ENCODE measurements at places on chromosomes 7 and 10.

- DNase-seq = no peak
Measured at GRCh38 chr7:141544831-141545230, 6.4 kb upstream of the AGK start.

DNA sequence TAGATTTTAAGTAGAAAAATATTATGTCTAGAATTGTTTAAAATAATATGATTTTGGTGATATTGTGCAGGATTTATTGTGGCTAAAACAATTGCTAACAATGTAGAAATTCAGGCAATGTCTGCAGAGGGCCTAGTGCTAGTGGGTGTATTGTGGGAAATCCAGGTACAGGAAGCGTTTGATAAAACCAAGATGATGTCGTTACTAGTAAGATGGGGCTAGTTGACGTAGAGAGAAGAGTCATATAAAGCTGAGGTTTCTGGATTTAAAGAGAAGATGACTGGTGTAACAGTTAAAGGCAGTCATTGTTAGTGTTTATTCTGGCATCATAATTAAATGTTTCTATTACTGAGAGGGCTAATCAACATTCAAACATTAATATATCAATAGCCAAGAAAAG, 43.5 kb downstream of the ADK start:
- no peak for DNase-seq

- no peak for DNase-seq
Measured at GRCh38 chr7:114484226-114484625, 69.6 kb downstream of the FOXP2 start.

DNA sequence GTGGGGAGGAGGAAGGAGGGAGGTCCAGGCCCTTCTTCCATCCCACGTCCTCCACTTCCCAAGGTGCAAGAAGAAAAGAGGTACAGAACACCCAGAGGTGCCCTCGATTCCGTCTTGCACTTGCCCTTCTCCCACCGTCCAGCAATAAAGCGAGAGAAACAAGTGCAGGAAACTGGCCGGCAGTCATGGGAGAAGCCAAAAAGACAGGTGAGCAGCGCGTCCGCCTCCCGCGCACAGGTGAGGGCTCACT, 1.3 kb downstream of the C10orf95 start:
- DNase-seq = no peak

DNA sequence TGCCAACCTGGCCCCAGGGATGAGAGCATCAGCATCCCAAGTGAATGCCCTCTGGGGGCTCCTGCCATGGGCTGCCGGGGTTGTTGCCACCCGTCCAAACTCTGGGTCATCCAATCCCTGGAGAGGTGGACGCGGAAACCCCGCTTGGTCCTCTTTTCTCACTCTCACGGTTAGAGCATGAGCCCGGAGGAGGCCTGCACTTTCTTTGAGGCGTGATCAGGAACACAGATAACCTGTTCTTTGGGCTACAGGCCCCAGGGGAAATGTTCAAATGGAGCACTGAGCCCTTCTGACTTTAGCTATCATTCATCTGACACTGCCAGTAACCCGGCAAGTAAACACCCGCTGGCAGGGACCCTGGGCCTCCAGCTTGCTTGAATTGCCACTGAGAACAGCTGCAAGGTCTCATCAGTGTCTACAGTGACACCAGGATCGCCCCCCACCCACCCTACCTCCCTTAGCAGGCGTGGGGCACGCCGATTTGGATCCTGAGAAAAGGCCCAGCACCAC, 29.4 kb upstream of the SLF2 start:
- DNase-seq = no peak

DNA sequence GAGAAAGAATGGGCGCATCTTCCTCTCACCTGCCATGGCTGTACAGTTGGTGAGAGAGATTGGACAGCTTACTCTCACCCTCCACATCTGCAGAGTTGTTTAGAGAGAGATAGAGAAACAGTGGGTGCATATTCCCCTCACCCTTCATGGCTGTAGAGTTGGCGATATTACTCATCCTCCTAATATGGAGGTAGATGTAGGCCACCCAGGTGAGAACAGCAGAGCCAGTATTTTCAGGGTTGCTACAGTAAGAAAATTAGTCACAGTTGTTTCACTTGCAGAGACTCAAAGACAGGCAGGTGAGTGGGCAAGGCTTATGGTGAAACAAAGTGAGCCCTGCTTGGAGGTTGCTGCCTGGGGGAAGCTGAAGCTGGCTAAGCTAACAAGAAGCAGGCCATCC, 65.0 kb upstream of the PFKP start:
- DNase-seq = no peak

- DNase-seq = no peak
Measured at GRCh38 chr10:23522345-23522744, 83.5 kb downstream of the OTUD1 start.

DNA sequence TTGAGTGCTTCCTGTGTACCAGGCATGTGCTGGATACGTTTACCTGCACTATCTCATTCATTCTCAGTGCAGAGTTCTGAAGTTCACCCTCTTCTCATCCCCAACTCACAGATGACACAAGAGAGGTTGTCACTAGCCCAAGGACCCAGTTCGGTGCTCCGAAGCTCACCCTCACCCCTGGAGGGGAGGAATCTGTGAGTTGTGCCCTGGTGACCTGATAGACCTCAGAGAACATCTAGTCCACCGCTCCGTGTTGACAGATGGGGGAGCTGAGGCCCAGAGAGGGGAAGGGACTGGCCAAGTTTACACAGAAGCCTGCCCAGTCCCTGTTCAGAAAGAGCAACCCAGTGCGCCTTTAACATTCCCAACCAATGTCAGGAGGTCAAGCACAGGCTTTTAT, 44.8 kb upstream of the EMX2 start:
- no peak for DNase-seq

DNA sequence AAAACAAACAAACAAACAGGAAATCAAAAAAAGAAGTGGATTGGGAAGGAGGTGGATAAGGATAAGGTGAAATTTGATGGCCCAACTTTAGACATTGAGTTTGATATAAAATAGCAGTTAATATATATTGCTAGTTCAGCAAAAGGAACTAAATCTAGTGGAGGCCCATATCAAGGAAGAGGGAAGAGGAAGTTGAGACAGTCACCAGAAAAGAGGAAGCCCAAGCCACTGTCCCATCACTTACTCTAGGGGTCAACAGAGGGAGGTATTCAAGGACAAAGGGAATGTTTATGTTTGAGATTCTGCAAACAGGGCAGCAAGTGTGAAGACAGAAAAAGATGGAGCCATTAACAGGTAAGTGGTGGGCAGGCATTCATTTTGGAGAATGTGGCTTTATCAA, 3.7 kb downstream of the LAMTOR4 start:
- no peak for DNase-seq

DNA sequence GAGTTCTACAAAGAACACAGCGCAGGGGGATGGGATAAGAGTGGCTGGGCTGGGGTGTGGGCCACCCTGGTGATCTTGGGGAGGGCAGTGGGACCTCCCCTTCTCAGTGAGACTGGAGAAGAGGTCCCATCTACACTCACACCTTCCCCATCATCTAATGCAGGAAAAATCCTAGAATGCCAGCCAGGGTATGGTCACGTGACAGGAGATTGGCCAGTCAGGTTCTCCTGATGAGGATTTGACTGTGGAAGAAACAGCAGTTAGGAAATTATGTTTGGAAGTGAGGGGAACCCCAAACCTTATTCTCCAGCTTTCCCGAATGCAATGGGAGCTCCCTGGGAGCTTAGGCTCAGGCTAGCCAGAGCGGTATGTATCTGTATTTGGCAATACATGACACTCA, 158.8 kb upstream of the GRB10 start:
- no peak for DNase-seq

- no peak for DNase-seq
Measured at GRCh38 chr10:96955794-96956193, 123.7 kb downstream of the LCOR start.

DNA sequence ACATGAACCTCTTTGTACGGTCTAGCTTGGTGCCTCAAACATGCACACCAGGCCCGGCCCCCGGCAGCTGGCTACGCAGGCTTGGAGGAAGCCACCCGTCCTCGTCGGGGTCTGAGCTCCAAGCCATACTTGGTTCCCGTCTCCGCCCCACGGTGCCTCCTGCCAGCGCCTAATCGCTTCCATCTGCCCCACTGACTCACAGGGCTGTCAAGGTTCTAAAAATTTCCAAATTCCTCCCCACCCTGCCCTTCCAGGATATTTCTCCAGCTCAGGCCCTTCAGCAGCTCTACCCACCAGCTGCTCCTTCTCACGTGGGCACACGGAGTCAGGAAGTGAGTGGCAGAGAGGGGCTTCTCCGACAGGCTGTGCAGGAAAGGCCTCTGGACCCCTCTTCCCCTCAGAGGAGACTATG, 38.8 kb downstream of the TMEM270 start:
- no peak for DNase-seq

DNA sequence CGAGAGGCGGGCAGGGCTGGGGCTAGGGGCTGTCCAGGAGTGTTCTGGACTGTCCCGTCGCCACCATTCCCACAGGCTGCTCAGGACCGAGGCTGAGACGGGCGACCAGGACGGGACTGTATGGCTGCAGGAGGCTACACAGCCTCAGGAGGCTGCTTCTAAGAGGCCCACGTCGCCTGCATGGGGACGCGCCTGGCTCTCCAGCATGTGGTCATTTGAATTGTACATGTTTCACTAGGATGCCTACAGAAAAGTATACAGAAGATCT, 216.3 kb downstream of the TCERG1L start:
- no peak for DNase-seq

- DNase-seq = no peak
Measured at GRCh38 chr10:29980084-29980483, 79.3 kb downstream of the JCAD start.

GRCh38 chr10:11017570-11018431, at the start of gene CELF2:
TSS of gene CELF2 (plus strand) at chr10:11017872. CDS start at chr10:11018090, 218 bp downstream.
- DNase-seq = no peak

DNA sequence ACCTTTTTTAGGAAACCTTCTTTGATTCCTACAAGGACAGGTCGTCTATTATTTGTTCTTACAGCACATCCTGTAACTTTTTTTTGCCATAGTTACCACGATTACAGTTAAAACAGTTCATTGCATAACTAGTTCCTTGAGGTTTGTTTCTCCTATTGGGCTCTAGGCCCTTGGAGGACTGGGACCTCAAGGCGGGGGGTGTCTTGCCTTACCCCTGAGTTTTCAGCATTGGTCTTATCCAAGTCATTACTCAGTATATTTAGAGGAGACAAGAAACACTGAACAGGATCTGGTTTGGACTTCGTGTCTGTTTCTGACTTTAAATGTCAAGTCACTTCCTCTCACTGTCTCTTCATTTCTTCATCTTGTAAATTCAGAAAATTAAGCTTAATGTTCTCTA, 369.8 kb downstream of the SDK1 start:
- DNase-seq = no peak

- no peak for DNase-seq
Measured at GRCh38 chr7:137731436-137731835, 115.3 kb downstream of the DGKI start.

GRCh38 chr10:12958546-12959110, 42.9 kb downstream of the CCDC3 start:
- DNase-seq = no peak

- DNase-seq = no peak
Measured at GRCh38 chr7:3464900-3465622, 164.0 kb downstream of the SDK1 start.

DNA sequence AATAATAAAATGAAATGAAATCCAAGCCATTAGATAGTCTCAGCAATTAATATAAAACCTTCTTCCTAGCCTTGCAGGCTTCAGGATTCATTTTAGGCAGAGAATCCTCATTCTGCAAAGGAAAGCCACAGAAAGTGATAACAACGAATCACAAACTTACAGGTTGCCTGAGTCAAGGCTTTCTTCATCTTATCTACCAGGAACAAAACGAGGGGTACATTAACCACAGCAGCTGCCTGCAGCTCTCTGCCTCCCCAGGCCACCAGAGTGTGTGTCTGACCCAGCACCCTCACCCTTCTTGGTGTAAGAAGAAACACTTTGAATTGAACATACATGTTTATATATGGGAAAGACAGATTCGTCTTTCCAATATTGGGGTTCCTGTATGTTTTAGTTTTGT, 12.5 kb upstream of the TNS3 start:
- no peak for DNase-seq

GRCh38 chr7:134660961-134661376, 14.3 kb downstream of the BPGM start:
- no peak for DNase-seq

DNA sequence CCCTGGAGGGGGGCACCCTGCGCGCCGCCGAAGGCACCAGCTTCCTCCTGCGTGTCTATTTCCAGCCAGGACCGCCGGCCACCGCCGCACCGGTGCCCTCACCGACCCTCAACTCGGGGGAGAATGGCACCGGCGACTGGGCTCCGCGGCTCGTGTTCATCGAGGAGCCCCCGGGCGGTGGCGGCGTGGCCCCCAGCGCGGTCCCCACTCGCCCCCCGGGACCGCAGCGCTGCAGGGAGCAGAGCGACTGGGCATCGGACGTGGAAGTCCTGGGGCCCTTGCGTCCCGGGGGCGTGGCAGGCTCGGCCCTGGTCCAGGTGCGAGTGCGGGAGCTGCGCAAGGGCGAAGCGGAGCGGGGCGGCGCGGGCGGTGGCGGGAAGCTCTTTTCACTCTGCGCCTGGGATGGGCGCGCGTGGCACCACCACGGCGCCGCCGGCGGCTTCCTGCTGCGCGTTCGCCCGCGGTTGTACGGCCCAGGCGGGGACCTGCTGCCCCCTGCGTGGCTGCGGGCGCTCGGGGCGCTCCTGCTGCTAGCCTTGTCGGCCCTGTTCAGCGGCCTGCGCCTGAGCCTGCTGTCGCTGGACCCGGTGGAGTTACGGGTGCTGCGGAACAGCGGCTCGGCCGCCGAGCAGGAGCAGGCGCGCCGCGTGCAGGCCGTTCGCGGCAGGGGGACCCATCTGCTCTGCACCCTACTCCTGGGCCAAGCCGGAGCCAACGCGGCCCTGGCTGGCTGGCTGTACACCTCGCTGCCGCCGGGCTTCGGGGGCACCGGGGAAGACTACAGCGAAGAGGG, 594 bp downstream of the CNNM1 start:
- no peak for DNase-seq

- no peak for DNase-seq
Measured at GRCh38 chr7:27697861-27698430, 35.3 kb upstream of the HIBADH start.

DNA sequence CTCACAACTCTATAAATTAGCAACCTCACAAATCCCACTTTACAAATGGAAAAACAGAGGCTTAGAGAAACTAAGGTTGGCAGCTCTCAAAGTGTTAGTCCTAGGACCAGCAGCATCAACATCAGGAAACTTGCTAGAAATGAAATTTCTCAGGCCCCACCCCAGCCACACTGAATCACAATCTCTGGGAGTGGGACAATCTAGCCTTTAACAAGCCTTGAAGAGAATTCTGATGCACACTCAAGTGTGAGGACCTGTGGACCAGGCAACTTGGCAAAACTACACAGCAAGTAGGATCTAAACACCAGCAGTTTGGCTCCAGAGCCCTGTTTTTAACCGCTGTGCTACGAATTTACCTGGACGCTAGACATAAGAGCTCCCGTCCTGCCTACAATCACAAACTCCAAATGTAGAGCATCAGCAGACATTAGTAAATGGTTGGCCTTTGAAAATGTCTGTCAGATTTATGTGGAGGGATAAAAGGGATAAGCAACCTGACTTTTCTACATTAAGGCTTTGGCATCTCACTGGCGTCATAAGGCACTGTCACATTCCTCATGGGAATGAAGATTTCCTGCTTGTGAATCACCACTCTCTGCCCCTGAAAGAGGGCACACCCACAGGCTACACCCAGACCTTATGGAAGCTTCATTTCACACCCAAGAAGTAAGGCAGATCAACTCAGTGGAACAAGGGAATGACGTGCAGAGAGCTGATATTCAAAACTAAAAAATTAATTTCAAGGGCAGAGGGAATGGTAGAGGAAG, 34.5 kb downstream of the PPP1R3C start:
- no peak for DNase-seq

GRCh38 chr7:11343136-11343535, 369.5 kb downstream of the PHF14 start:
- no peak for DNase-seq

Measured in amygdala (tissue), 56 donors.